Kasumi-1 (cell line): ENCODE measurements at places on chromosomes 3 and 15.

DNA sequence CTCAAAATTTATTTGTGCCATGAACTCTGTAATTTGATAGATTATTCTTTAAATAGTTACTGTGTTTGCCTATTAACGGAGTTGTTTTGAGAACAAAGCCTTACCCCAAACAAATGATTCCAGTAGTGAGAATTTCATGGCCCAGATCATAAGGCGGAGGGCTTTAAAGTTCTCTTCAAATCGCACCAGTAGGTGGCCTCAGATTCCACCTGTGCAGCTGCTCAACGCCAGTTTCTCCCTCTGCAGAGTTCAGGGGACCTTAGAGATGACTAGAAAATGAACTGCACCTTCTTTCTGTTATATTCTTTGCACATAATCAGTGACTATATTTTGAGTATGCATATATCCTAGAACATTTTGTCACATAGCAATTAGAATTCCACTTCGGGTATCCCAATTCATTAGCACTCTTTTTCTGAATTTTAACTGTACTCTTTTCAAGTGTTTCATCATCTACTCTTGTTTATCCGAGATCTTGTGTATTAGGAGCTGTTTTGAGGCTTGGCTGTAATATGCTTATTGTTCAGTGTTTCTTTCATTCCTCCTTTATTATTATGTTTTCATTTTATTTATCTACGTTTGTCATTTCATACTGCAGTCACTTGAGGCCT, 232.6 kb upstream of the CHRM5 start:
- DNase-seq, result peak; percentile 21

- DNase-seq, result no peak
Measured at GRCh38 chr3:128965280-128965679, 28.6 kb downstream of the CFAP92 start.

- DNase-seq, result no peak
Measured at GRCh38 chr3:134655706-134656105, 4.9 kb upstream of the KY start.

DNA sequence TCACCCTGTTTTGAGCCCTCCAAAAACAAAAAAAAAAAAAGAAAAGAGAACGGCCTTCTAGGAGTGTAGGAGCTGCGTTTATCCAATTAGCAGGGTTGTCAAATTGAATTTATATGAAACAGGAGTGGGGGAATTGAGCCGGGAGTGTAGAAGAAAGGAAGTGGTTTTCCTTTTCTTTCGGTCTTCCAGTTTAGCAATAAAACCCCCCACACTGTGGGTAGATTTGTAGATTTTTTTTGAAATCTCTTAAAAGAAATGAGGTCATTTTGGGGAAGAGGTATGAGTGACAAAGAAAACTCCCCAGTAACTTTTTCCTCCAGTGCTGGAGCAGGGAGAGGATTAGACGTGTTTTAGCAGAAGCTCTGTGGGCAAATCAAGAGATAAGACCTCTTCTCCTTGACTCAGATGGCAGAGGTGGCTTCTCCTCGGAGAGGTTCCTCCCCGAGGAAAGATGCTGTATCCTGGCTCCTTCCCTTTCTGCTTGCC, 30.8 kb downstream of the BOC start:
- DNase-seq, result peak; percentile 46

GRCh38 chr3:12963922-12964701, 109.1 kb downstream of the IQSEC1 start:
- DNase-seq, result no peak

DNA sequence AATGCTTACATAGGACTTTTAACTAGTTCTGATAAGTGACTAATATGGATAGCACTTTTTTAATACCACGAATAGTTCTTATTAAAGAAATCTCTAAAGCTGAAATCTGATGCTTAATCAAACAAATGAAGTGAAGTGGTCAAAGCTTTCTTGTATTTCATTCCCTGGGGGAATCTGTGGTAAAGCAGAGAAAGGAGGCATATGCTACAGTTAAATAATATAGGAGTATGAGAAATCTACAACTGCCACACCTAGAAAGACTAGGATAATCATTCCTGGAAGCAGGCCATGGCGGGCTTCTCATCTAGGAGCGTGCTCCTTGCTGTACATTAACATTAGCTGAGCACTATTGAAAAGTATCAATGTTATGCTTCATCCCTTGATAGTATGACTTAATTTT, 835.7 kb downstream of the OTOL1 start:
- DNase-seq, result no peak

DNA sequence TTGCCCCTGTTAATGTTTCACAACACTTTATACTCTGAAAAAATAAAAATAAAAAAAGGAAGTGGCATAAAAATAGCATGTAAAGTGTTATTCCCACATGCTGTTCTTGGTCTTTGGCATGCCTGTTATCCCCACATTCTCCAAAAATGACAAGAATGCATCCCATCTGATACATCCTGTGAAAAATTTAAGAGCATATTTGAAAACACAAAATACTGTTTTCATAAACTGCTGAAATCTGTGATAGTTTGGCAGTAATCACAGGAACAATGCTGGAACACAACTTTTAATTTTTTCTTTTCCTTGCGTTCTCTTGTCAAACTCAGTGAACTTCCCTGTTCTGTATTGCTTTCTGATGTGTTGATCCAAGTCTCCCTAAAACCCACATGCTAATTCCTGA, 288.8 kb downstream of the ROBO2 start:
- no peak for DNase-seq

DNA sequence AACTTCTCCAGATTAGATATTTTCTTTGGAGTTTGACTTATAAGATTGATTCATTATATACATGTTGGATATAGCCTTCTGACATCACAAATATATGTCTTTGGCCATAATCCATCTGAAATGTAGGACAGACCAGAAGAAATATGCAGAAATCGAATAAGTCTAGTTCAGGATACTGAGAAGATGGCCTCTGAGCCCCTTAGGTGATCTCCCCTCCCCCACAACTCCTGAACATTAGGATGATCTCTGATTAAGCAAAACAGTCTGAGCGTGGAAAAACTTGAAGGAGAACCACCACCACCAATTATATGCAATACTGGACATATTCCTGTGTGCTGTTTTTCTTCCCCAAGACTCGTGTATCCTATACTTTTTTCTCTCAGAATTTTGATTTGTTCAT, 3.2 kb downstream of the SETD5 start:
- no peak for DNase-seq

DNA sequence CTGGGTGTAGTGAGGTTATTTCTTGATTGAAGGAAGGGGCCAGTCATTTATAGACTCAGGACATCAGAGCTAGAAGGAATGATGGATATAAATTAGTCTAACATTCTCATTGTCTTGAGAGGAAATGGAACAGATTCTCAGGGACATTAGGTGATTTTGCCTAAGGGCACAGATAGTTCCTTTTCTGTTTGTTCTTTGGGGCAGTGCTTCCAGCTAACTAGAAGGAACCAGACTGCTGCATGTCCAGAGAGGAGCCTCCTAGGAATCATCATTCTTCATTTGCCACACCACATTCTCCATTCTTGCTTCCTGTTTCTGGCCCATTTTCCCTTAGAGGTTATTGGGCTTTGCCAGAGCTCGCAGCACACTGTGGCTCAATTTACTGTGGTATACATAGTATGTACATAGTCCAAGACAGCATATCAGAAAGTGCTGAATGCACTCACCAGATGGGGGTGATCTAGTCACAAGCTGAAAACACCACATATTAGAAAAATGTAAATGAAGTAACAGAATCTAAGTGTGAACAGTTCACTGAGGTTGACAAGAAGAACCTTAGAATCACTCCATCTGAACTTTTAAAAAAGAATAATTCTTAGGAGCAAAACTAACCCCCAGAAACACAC, 62.7 kb upstream of the MYZAP start:
- no peak for DNase-seq

- DNase-seq, result no peak
Measured at GRCh38 chr15:44340410-44340809, 51.9 kb downstream of the GOLM2 start.

DNA sequence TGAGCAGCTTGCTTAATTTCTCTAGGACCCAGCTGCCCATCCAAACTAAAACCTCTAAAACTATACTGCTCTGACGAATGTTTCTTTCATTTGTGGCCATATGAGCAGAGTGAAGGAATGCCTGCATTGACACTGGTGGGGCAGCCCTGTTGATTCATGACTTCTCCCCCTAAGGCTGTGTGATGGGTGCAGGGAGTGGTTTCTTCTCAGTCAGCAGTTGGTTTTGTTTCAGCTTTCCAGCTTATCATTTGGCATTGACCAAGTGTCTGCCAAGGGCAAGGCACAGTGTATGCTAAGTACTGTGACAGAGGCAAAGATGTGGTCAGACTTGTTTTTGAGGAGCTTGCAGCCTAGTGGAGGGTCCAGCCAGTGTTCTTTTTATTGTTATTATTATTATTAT, 4.7 kb downstream of the ABHD6 start:
- DNase-seq, result no peak

GRCh38 chr3:66413151-66413751, 87.6 kb downstream of the LRIG1 start:
- no peak for DNase-seq

DNA sequence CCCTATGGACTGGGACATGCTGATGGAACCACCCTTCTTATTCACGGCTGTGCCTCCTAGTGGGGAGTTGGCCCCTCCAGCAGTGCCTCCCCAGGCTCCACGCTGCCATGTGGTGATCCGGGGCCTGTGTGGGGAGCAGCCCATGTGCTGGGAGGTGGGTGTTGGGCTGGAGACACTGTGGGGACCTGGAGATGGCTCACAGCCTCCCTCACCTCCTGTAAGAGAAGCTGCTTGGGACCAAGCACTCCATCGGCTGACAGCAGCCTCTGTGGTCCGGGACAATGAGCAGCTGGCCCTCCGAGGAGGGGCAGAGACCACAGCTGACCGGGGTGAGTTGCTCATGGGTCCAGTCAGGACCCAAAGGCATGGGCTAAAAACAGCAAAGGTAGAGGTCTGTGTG, 9.1 kb downstream of the ALG3 start:
- no peak for DNase-seq

- no peak for DNase-seq
Measured at GRCh38 chr3:23452408-23452807, 249.3 kb downstream of the UBE2E2 start.

- peak; percentile 42 for DNase-seq
Measured at GRCh38 chr3:193701953-193702635, 109.1 kb downstream of the OPA1 start.

- no peak for DNase-seq
Measured at GRCh38 chr3:198046120-198046857, 86.3 kb downstream of the LMLN start.

GRCh38 chr3:177306252-177306651, 109.0 kb upstream of the TBL1XR1 start:
- no peak for DNase-seq

GRCh38 chr15:70538278-70538677, 225.1 kb downstream of the UACA start:
- DNase-seq, result no peak

GRCh38 chr3:156725682-156726081, 51.3 kb downstream of the TIPARP start:
- peak; percentile 30 for DNase-seq

DNA sequence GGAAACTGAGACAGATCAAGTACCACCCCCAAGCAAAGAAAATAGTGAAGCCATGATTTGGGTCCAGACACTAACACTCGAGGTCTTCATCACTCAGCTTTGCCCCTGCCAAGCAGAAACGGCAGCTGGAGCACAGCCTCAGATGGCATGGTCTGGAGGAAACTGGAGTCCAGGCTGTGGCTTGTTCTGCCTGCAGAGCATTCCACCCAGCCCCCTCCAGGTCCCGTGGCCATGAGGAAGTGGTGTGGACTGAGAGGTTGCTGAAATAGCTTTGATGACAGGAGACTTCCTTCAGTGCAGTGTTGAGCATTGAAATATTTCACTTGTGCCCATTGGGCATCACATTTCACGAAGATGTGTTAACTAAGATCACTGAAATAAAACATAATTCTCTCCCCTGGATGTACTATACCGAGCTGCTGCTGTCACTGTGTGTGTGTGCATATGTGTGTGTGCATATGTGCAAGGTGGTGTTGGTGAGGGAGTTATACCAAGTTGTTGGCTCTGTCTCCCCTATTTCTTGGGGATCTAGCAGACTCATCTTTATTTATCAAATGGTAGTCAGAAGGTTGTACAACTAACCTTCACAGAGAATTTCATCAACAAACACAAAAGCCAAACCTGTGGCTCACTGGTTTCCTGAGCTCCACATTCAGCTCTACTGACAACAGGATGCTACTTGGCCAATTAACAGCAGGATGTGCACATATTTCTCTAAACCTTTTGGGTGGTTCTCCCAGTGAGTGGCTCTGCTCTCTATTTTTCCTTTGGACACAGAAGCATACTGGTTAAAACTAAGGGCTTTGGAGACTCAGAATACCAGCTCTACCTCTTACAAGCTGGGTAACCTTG, 660.1 kb upstream of the CFAP20DC start:
- DNase-seq, result peak; percentile 93

- DNase-seq, result no peak
Measured at GRCh38 chr15:85361323-85361722, 19.1 kb upstream of the AKAP13 start.

DNA sequence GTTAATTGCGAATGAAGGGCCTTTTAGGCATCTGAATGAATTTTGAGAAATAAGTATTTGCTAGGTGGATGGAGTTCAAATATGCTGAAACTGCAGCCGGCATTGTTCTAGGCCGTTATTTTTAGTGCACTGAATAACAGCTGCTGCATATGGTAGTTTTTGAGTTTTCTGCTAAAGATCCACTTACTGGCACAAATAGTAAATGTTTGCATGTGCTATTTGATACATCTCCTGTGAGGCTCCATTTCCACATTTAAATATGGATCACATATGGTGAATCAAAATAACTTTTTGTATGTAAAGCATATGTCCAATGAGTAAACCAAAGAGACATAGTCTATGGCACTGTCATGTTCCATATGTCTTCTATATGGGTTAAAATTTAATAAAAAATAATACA, 56.7 kb upstream of the CNTN4 start:
- no peak for DNase-seq

- peak; percentile 15 for DNase-seq
Measured at GRCh38 chr3:45210308-45211041, 15.6 kb downstream of the TMEM158 start.

GRCh38 chr3:169813278-169813677, 574 bp upstream of the LRRC34 start:
- peak; percentile 60 for DNase-seq

- DNase-seq, result no peak
Measured at GRCh38 chr3:18217507-18218174, 207.5 kb downstream of the SATB1 start.

GRCh38 chr3:32078085-32078634, 28.3 kb upstream of the GPD1L start:
- DNase-seq, result no peak
